HT1080 (cell line): ENCODE measurements at places on chromosomes 12 and 14.

GRCh38 chr12:77082021-77082420 is 16.7 kb upstream of the E2F7 start:
- DNase-seq: no peak

DNA sequence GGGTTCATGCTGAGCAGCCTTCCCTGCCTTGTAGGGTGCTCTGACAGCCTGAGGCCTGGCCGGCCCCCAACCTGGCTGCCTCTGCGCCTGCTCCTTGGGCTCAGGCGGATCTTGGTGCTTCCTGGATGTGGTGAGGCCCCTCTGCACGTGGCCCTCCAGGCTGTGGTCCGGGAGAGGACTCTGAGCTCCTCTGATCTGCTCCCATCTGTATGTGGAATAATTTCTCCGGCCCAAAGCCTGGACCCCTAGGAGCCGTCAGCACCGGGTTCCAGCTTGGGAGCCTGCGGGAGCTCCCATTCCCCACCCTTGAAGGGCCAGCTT is 21.3 kb upstream of the EIF2B2 start:
- no peak for DNase-seq

- DNase-seq: no peak
Measured at GRCh38 chr12:32161058-32161457, 54.4 kb downstream of the BICD1 start.

DNA sequence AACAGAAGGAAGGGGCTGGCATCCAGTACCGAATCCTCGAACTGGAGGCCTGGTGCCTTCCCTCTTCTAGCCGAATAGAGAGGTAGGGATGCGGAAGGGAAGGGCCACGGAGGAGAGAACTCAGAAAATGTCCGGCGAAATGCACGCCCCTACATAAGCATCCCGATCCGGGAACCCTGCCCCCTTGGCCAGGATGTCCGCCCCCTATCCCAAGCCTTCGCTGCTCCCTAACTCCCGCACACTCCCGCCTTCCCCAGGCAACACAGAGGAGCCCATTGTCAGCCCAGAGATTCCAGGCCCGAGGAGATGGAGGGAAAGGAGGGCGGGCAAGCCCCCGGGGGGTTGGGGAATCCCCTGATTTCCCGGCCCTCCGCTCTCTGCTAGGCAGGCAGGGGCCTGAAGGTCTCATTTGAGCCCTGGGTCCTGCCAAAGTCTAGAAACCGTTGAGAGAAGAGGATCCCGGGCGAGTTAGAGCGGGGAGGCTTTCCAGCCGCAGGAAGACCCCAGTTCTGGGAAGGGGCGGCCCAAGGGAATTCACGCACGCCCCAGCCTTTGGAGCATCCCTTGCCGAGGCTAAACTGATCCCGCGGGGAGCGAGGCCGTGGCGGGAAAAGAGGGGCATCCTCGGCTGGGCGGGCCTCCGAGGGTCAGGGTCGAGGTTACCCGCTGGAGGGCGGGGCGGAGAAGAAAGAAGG is 569 bp upstream of the ARHGEF40 start:
- no peak for DNase-seq

GRCh38 chr12:9037431-9037830 is 48.1 kb downstream of the KLRG1 start:
- no peak for DNase-seq

- DNase-seq: no peak
Measured at GRCh38 chr12:101302741-101303140, 22.8 kb downstream of the UTP20 start.

DNA sequence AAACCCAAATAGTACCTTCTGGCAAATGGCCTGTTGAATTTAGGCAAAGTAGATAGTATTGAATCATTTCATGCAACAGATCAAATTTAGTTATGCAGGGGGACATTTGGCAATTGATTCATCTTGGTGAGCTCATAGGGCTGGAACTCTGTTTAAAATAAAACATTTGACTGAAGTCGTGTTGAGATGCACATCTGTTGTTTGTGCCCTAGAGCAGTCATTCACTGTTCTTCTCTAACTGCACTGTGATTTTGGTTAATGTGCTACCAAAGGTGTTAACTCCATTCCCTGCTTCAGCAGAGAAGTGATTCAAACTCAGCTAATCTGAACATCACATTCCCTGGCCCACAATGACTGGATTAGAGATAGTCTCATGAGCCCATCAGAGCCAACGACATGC is 44.0 kb upstream of the CSRP2 start:
- no peak for DNase-seq

- DNase-seq: no peak
Measured at GRCh38 chr12:66965621-66966020, 286.7 kb upstream of the GRIP1 start.

GRCh38 chr14:89397569-89398230 is 19.3 kb downstream of the FOXN3 start:
- DNase-seq: no peak
